ENCODE measurements at places on chromosomes 16 and 17. TPM values are rescaled to one million over a fixed set of nuclear protein-coding genes. Genes with fewer than 3 reads are reported as not detected.

- peaks cover 3% of the 10 kb centered on the region for H3K27me3 ChIP-seq
- no peaks in the 10 kb centered on the region for H3K36me3 ChIP-seq
- no peak overlapping the region for H3K4me3 ChIP-seq
- no peak overlapping the region for H3K27ac ChIP-seq
- H3K4me1 ChIP-seq = peaks cover 9% of the 10 kb centered on the region
- DNase-seq = no peak
Measured at GRCh38 chr16:87664792-87665191, 62.5 kb downstream of the JPH3 start.

DNA sequence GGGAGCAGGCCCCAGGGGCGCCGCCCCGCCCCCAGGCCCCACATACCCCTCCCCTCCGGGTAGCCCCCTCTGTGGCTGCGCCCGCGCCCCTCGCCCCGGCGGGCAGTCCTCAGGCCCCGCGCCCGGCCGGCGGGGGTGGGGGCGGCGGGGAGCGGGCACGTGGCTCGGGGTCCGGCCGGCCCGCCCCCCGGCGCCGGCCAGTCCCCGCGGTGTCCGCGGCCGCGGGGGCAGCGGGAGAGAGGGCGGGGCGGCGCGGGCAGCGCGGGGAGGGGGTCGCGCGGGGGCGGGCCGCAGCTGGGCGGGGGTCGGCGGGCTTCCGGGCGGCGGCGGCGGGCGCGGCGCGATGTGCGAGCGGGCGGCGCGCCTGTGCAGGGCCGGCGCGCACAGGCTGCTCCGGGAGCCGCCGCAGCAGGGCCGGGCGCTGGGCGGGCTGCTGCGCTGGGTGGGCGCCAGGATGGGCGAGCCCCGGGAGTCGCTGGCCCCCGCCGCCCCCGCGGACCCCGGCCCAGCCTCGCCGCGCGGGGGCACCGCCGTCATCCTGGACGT is 335 bp downstream of the NECAB2 start:
- DNase-seq = no peak
- H3K36me3 ChIP-seq = no peaks in the 10 kb centered on the region
- H3K27me3 ChIP-seq = peaks cover 17% of the 10 kb centered on the region
- no peaks in the 10 kb centered on the region for H3K4me1 ChIP-seq

DNA sequence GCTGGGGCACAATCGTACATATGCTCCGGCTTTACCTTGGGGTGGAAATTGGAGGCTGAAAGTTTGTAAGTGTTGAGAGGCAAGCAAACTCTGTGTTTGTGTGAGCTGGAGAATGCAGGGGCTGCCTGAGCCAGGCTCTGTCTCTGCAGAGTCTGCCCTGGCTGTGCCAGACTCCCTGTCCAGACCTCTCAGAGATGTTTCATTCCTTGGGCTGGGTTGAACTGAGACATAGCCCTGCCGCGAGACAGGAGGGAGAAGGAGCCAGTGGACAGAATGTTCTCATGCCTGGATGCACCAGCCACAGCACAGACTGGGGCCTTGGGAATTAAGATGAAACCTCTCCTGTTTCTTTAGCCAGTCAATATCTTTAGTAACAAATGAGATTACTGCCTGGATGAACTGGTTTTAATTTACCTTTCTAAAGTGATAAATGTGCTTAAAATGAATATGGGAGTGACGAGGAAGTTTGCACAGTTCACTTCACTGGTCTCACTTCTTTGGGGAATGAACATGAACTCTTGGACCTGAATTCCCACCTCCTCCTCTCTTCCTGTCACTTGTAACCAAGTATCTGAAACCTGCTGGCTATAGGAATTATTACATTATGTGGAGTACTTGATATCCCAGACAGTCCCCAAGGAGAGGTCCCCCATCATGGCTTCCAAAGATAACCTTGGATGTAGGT is 40.1 kb downstream of the YPEL2 start:
- no peaks in the 10 kb centered on the region for H3K27me3 ChIP-seq
- H3K36me3 ChIP-seq = no peaks in the 10 kb centered on the region

GRCh38 chr17:77307479-77308198 is 166.9 kb downstream of the SEC14L1 start:
- DNase-seq = no peak

DNA sequence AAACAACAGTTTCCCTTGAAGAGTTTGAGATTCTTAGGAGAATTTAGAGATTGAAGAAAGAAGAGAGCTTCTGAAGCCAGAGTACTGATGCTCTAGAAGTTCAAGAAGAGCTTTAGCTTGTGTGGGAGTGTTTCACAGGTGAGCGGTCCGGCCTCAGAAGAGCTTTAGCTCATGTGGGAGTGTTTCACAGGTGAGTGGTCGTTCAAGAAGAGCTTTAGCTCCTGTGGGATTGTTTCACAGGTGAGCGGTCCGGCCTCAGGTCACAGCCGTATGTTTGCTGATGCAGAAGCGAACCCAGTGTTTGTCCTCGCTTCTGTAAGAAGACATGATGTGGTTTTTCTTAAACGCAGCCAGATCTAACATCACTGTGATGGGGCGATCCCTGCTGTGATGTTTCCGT is 76.4 kb downstream of the SEC14L1 start:
- no peak overlapping the region for H3K27ac ChIP-seq
- H3K4me1 ChIP-seq = peaks cover 20% of the 10 kb centered on the region
- H3K36me3 ChIP-seq = peaks cover 48% of the 10 kb centered on the region
- H3K27me3 ChIP-seq = peaks cover 4% of the 10 kb centered on the region

- peak overlapping the region; percentile 49 for H3K4me3 ChIP-seq
- H3K27ac ChIP-seq = no peak overlapping the region
- H3K4me1 ChIP-seq = peaks cover 11% of the 10 kb centered on the region
- no peaks in the 10 kb centered on the region for H3K36me3 ChIP-seq
- H3K27me3 ChIP-seq = peaks cover 18% of the 10 kb centered on the region
- peak; percentile 70 for DNase-seq
Measured at GRCh38 chr17:74453665-74454196, 12.7 kb upstream of the CD300A start.

GRCh38 chr17:57527221-57528057 is 217.7 kb downstream of the CCDC182 start:
- no peaks in the 10 kb centered on the region for H3K27me3 ChIP-seq
- peaks cover 37% of the 10 kb centered on the region for H3K4me1 ChIP-seq
- H3K36me3 ChIP-seq = no peaks in the 10 kb centered on the region

DNA sequence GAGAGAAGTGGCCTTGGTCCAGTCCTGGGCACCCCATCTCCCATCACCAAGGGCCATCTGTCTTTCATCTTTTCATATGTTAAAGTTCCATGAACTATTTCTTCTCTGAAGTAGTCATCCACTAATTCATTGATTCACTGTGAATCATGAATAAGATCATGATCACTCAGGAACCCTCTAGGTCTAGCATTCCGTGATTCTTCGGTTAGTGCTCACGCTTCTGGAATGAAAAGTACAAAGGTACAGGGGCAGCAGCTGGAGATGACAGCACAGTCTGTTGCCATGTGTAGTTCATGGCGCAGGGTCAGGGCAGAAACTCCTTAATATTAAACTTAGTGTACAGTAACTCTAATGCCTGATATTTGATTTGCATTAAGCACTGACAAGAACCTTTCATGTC is 127.1 kb downstream of the CDH13 start:
- H3K27ac ChIP-seq = no peak overlapping the region
- no peaks in the 10 kb centered on the region for H3K36me3 ChIP-seq
- H3K4me3 ChIP-seq = no peak overlapping the region
- no peak for DNase-seq

- peak; percentile 32 for DNase-seq
- H3K27ac ChIP-seq = no peak overlapping the region
- H3K27me3 ChIP-seq = peaks cover 29% of the 10 kb centered on the region
- no peaks in the 10 kb centered on the region for H3K36me3 ChIP-seq
- peaks cover 20% of the 10 kb centered on the region for H3K4me1 ChIP-seq
Measured at GRCh38 chr17:44307387-44308186, 814 bp upstream of the RUNDC3A start.

DNA sequence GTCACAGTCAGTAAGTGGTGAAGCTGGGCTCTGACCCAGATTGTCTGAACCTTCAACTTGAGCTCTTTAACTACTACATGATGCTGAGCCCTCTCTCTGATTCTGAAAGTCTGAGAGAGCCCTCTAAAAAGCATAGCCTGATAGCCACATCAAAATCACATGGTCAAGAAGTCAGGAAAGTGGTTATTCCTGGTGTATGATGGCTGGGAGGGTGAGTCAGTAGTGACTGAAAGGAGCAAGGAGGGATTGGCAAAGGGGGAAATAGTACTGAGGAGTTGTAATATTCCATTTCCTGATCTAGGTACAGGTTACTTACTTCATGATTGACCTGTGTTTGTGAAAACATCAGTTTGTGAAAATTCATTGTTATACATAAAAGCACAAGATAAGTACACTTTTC is 89.1 kb downstream of the SSH2 start:
- no peak overlapping the region for H3K27ac ChIP-seq
- no peaks in the 10 kb centered on the region for H3K4me1 ChIP-seq
- no peaks in the 10 kb centered on the region for H3K27me3 ChIP-seq
- H3K36me3 ChIP-seq = peaks cover 2% of the 10 kb centered on the region
- H3K4me3 ChIP-seq = no peak overlapping the region

COX6A2 gene
- not detected for total RNA-seq

Data from B cell (primary cell).